Left renal pelvis (tissue), 4 donors: ENCODE measurements at places on chromosomes 6 and 20.

DNA sequence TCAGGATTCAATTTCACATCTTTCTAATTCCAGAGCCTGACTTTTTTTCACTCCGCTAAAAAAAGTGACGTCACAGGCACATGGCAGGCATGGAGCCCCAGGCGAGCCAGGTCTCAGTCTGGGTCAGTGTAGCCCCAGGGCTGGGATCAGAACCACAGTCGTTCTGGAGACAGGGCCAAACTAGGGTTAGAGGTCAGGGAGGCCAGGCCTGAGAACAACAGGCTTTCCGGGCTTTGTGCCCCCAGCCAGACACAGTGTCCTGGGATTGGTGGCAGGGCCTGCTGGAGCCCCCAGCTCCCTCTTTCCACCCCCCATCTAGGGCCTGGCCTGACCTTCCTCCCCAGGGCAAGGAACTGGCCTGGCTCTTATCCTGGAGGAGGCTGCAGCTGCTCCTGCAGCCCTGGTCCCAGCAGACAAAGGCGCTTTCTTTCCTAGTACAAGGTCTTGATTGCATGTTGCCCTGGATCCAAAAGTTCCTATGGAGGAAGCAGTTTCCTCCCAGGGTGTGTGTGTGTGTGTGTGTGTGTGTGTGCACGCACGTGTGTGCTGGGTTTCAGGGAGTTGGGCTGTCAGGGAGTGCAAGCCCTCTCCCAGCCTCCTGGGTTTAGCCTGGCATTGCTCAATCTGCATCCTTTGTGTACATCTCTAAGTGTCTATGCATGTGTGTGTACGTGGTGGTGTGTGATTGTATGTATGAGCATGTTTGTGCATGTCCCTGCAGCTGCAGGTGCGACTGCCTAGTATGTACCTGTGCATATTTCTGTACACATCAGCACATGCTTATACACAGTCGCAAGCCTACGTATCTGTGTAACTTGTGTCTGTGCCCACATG, 26.5 kb upstream of the EMILIN3 start:
- no peak for DNase-seq

GRCh38 chr20:36873498-36874189, 2.3 kb upstream of the TLDC2 start:
- DNase-seq: no peak

DNA sequence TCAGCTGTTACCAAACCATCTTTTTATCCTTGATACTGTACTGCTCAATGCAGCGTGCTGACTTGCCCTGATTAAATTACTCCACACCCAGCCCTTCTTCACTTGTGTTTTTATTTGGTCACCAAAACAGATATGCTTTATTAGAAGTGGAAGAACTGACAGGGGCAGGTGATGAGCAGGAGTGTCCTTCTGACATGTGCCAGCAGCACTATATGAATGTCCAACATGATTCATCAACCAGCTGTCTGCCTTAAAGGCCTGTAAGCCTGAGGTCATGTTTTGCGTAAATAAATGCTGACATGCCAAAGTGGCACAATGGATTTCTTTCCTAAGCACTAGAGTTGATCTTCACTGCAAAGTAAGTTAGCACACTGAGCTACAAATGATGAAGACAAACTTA, 15.4 kb downstream of the POPDC3 start:
- no peak for DNase-seq

- DNase-seq: no peak
These were observed 68.9 kb upstream of the TULP1 start for GRCh38 chr6:35581633-35582032.

GRCh38 chr6:79947191-79948186, at the start of gene ELOVL4:
Gene ELOVL4, minus strand, starts transcription at chr6:79947553. Its CDS starts 274 bp downstream, at chr6:79947279.
- no peak for DNase-seq

GRCh38 chr6:57064809-57065208, 18.3 kb downstream of the KIAA1586 start:
- DNase-seq: no peak

- no peak for DNase-seq
These were observed 56.3 kb upstream of the EYA4 start for GRCh38 chr6:133184798-133185372.

DNA sequence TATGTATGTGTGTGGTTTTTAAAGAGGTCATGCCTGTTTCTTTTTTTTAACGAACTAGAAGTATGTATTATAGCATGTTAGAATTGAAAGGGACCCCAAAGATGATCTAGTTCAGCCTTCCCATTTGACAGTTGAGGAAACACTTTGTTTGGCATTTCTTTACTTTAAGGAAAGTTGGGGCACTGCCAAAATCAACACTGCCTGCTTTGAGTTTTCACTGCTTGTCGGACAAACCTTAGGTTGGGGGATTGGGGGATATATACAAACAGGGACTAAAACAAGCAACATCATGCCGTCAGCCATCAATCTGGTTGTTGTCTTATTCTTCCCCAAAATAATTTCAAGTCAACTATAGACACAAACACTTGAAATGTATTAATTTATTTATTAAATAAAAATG, 14.1 kb upstream of the CALHM6 start:
- DNase-seq: no peak

GRCh38 chr6:141744194-141744925, 388.4 kb upstream of the GJE1 start:
- DNase-seq: no peak

- DNase-seq: no peak
These were observed 10.7 kb upstream of the DUSP22 start for GRCh38 chr6:281469-282103.

DNA sequence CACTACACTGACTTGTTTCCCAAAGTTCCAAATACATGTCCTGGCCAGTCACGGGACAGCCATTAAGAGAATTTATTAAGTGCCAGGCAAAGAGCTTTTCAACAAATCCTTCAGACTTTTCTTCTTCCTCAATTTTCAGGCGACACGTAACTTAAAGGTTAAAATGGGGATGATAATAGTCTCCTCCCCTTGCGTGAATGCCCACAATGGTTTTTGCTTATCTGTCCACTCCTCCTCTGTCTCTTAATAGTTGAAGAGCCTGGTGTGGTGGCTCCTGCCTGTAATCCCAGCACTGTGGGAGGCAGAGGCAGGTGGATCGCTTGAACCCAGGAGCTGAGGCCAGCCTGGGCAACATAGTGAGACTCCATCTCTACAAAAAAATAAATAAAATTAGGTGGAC, 11.4 kb upstream of the PARD6B start:
- DNase-seq: no peak

DNA sequence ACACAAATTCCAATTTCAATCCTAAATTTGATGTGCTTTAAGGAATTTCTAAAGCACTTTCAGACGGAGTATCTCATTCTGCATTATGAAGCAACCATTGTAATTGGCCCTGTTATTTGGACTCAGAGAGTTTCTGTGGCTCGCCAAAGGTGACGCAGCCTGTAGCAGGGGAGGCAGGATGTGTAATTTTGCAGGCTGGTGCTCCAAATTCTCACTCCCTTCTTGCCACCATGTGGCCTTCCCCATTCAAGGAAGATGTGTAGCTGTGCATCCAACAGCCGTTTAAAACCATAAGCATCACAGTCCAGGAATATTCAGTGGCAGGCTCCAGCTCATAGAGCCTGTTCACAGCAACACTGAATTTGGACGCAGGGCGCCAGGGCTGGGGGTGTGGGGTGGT, 45.8 kb downstream of the AGPAT4 start:
- no peak for DNase-seq

- no peak for DNase-seq
These were observed 10.2 kb upstream of the DNAJC5 start for GRCh38 chr20:63884506-63885263.

DNA sequence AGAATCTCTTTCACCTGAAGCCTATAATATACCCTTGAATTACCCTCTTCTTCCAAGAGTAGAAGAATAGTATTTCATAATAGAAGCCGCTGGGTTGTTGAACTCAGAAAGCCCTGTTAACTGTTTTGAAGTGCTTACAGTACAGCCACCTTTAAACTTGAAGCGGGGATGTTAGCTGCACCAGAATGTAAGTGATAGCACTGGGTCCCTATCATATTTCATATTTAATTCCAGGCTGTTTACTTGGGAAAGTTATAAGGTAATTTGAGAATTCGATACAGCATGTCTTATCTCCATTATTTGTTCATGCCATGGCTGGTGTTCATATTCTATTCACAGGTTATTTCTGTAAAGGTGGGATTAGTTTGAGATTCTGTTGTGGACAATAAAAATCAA, 63.5 kb upstream of the VSTM2L start:
- DNase-seq: no peak
